ENCODE measurements at places on chromosomes 7 and 10. TPM values are rescaled to one million over a fixed set of nuclear protein-coding genes. Genes with fewer than 3 reads are reported as not detected.

DNA sequence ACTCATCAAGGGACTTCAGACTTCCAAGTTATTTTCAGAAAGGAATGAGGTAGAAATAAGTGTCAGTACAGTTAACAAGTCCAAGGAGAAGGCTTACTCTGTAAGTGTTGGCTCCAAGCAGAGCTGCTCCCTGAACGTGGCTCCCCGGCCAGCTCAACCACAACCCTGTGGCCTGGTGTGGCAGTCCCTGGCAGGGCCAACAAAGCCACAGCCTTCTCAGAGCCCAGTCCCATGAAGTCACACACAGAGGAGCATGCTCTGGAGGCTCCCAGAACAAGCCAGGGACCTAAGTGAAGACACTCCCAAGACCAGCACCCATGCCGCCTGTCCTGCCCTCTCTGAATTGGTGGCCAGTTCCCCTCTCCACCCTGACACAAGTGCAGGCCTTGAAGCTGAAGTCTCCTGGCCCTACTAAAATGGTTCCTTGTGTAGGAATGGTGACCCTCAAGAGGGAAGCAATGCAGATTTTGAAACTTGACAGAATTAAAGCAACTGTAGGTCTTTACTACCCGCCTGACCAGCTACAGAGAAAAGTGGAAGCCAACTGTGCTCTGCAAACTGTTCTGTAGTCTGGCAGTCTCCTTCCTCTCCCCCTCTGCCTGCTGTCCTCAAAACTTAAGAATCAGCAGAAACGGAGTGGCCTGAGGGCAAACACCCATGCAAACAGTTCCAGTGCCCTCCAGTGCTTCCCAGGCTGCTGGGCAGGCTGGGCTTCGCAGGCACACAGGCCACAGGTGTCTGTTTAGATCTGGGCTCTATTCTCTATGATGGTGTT is 51.1 kb downstream of the NOD1 start:
- no peak for DNase-seq

DNA sequence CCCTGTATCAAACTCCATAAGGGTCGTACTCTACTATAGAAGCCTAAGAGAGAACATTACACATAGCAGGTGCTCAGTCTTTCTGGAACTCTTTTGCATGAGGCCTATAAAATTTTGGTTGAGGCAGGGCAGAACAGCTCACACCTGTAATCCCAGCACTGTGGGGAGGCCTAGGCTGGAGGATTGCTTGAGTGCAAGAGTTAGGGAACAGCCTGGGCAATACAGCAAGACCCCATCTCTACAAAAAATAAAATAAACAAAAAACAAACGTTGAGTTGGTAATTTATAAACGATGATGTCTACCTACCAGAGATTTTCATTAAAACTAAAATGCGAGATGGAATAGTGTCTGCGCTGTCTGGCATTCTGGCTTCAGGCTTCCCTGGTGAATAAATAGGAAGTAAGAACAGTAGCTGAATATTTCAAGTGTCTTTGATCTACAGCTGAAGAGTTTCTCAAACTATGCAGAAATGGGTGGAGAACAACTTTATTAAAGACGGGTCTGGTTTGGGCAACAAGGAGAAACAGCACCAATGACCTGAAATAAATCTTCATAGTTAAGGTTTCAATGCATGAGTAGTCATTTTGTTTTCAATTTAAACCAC is 774 bp downstream of the PON2 start:
- DNase-seq: no peak

Gene SSMEM1
- total RNA-seq: not detected

Gene CALHM3
- not detected for total RNA-seq

All from mammary epithelial cell (primary cell).